ENCODE measurements at places on chromosomes 2 and 18.

DNA sequence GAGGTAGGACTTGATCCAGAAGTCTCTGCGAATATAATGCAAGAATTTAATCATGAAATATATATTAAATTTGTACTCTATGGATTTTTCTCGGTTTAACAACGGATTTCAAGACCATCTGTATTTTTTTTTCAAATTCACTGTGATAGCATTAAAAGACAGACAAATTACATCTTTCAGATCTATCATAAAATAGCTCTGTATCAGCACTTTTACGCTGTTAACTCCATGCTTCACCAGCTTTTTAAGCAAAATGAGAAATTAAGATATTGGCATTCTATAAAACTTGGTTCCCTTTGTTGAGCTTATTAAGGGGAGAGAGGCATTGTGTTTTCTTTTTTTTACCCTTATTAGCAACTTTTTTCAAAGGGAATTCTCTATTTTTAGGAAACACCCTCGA is 1377.6 kb upstream of the NXPH2 start:
- no peak for DNase-seq

DNA sequence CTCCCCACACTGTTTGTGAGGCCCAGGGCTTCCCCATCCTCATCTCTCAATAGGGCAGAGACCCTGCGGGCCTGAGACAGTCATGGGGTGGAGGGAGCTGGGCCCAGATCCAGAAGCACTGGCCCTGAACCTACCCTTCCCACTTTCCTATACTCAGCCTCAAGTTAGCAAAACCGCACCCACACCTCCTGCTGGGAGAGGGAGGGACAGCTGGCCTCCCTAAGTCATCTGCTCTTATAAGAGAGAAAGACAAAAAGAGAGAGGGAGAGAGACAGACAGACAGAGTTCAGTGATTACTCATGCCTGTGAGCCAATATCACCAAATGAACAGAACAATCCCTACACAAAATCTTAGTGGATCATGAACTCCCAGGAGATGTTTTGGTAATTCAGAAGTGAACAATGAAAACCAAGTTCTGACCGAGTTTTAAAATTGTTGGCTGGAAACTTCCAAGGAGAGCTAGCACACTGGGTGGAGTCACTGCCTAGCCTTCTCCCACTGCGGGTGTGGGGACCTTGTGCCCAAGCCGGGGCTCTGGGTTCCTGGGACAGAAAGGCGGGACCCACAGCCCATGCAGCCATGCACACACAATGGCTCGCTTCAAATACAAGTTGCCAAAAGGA is 130.5 kb downstream of the PXDN start:
- no peak for DNase-seq

GRCh38 chr2:206435742-206436141 is 7.6 kb upstream of the ADAM23 start:
- no peak for DNase-seq

DNA sequence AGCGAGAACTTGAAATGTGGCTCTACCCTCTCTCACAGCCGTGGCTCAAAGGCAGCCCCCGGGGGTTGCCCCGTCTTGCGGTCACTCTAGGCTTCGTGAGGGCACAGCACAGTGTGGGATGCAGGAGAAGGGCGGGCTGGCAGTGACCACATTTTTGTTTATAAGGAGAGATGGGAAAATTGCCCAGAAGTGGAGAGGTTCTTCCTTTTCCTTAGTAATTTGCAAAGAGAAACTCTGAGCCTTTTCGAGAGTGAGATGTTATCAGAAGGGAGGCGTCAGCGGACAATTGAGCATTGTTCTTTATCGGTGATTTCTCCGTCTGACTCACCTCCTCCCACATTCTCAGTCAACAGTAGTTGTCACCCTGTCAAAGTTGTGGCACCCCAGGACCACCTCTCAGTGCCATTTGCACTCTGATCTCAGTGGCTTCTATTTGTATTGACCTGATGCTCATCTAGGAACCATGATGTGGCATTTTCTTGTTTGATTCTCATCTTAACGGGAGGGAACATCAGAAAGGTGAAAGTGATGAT is 89.6 kb downstream of the ACAA2 start:
- no peak for DNase-seq

DNA sequence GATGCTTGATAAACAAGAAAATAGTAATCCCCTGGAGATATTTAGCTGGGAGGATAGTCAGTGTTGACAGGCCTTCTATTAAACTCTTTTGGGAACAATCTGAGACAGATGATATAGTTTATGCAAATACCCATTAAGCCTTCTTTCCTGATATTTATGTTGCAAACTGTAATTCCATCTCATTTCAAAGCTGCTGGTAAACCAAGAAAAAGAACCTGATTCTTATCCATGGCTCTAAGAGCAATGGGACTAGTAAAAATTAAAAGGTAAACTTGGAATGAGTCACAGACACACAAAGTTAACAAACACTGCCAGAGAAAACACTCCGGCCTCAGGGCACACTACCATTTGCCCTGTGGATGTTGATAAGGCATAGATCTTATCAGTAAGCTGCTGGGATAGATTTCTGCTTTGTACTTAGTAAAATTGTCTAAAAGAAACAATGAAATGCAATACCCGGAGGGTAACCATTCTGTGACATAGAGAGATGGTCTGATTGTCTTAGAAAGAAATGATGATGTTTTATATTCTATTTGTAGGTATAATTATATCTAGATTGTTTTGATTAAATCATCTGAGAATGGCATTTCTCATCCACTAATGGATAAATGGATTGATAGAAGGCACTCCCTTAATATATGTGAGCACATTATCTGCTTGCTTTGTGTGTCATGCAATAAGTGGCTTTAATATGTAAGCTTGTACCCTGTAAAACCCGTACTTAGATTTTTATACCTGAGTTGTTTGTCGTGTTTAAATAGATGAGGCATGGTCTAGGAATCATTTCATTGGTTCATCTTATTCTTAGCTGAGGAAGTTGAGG is 13.2 kb downstream of the GALR1 start:
- no peak for DNase-seq

GRCh38 chr2:205461169-205461568 is 221.1 kb upstream of the NRP2 start:
- no peak for DNase-seq

GRCh38 chr2:11573418-11574175 is 39.8 kb downstream of the GREB1 start:
- DNase-seq = no peak

DNA sequence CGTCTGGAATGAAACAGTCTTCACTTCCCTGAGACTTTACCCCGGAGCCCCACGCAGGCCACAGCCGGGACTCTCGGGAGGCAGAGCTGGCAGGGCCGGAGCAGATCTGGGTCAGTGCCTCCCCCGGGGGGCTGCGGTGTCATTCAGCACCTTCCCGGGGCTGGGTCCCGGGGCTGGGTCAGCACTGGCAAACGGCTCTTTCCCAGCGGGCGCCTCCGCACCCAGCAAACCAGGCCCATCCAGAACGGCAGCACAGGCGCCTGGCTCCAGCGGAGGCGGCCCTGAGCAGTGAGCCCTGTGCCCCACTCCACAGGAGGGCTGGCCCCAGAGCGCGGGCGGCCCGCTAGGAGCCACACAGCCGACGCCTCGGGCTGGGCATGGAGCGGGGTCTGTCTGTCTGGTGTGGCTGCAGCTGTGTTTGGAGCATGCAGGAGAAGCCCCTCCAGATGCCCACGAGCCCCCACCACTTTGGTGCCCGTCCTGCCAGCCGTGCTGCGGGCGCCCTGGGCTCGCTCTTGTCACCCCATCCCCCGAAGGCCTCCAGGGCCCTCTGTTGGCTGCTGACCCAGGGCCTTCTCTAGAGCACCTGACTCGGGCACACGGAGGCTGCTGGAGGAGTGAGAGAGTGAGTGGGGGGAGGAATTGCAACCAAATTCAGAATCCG is 132.1 kb upstream of the CTDP1 start:
- DNase-seq = no peak

GRCh38 chr2:44817256-44817655 is 124.2 kb upstream of the SIX3 start:
- DNase-seq = no peak

DNA sequence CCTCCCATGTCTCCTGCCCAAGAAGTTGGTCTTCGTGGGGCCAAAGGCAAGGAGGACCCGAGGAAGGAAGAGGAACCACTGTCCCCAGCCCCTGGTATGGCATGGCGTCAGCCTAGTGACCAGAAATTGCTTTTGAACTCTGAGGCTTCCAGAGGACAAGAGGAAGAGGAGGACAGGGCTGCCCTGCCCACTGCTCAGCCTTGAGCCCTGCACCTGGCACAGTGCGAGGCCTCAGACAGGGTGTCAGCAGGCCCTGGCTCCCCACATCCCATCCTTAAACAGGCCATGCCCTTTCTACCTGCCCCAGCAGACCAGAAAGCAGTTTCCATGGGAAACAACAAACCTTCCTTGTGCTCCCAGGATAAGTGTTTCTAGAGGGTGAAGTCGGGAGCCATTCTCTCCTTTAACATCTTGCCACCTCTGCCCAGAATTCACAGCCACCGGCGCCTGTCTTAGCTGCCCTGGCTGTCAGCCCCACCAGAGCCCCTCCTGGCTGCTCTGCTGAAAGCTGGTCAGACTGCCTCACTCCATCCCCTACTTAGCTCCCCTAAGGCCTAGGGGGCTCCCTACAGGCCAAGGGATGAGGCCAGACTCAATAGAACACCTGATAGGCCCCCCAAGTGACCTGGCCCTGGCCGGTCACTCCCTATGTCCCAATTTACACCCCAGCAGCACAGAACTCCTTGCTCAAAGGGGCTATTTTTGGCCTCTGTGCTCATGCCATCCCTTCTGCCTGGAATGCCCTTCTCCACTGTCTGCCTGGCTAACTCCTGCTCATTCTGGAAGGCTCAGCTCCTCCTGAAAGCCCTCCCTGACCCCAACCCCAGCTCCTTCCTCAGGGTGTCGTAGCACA is 20.6 kb downstream of the ATOH8 start:
- no peak for DNase-seq

GRCh38 chr2:210964141-210964764 is 407.9 kb downstream of the CPS1 start:
- DNase-seq = no peak

DNA sequence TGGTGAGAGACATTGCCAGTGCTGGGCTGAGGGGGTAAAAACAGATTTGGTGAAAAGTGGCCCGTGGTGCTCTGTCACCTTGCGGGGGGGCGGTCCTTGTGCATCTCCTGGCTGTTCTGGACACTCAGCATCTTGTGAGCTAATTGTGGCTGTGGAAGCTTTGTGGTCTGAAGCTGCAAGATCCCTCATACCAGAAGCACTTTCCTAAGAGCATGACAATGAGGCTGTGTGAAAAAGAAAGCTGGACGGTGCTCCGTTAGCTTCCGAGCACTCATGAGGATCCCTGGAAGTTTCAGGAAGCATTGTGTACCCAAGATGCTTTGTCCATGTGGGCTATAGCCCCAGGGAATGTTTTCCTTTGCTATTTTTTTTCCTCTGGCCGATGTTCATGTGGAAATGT is 74.5 kb downstream of the CABLES1 start:
- no peak for DNase-seq

GRCh38 chr2:176833671-176834070 is 378.9 kb upstream of the HNRNPA3 start:
- no peak for DNase-seq

GRCh38 chr2:102103992-102104871 is 38.3 kb upstream of the IL1R1 start:
- DNase-seq = peak; percentile 39

GRCh38 chr18:42011053-42011452 is 56.0 kb downstream of the PIK3C3 start:
- DNase-seq = no peak

GRCh38 chr18:55287935-55288868 is 299.8 kb downstream of the TCF4 start:
- no peak for DNase-seq

- DNase-seq = no peak
These were observed 638.0 kb downstream of the RNF144A start for GRCh38 chr2:7555260-7555659.

- DNase-seq = no peak
These were observed 25.8 kb downstream of the PLB1 start for GRCh38 chr2:28521663-28522062.

DNA sequence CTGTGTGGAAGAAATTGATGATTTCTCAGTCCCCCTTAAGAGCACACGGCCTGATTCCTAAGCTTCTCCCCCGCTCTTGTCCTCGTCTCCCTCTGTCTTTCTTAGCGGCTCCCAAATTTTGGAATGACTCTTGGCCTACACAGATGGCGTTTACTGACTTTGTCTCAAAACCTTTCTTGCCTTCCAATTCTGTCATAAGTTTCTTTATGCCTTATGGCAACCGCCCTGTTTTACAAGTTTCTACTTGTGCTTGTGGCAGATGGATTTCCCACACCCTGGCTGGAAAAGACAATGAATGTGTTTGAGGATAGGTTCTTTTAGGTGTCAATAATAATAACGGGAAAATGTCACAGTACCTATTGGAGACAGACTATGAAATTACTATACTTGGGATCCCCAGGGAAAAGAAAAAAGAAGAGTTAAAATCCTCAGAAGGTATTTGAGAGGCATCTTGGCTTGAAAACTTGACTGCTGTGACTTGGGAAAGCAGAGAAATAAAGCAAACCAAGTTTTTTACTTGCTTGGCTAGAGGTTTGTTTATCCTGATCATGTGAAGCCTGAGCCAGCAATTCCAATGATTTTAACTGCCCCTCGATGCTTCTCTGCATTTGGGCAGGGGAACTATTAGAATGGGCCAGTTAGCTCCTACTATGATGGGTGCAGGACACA is 276.4 kb downstream of the HRH4 start:
- no peak for DNase-seq

GRCh38 chr18:49139766-49140165 is 189.0 kb upstream of the SMAD7 start:
- DNase-seq = no peak

DNA sequence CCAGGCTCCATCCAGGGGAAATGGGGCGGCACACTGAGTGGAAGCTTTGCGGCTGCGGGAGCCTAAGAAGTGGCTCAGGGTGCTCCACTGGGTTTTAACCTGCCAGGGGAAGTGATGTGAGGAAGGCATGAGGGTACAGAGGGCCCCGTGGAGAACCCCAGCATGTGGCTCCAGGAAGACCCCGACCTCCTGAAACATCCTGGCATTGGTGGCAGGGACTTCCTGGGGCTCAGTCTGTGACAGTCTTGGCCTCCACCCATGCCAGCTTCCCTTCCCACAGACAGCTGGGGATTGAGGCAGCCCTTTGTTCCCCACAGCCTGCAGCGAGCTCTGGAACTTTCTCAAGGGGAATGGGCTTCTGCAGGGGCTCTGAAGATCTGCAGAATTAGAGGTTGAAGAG is 146.6 kb downstream of the TNS1 start:
- no peak for DNase-seq

- DNase-seq = no peak
These were observed 759.5 kb downstream of the SATB2 start for GRCh38 chr2:198698230-198698629.

GRCh38 chr2:164763431-164763830 is 78.2 kb downstream of the COBLL1 start:
- DNase-seq = no peak

GRCh38 chr2:11101430-11101829 is 53.8 kb upstream of the SLC66A3 start:
- DNase-seq = no peak
